ENCODE measurements at places on chromosomes 13 and 19.

DNA sequence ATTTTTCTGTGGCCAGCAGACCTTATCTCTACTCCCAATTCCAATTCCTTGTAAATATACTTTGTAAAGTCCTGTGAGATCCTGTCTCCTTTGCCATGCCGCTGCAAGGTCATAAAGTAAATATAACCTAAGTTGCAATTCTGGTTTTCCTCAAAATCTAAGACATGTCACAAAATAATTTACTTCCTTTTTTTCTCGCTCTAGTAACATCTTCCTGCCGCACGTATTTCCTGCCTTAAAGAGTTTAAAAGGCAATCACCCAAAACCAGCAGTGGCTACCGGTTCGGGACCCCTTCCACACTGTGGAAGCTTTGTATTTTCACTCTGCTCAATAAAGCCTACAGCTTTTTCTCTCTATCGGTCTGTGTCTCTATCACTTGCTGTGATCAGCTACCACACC, 832.0 kb upstream of the SLITRK5 start:
- no peak for DNase-seq

- no peak for DNase-seq
These were observed 10.7 kb upstream of the SHKBP1 start for GRCh38 chr19:40565910-40566495.

- no peak for DNase-seq
These were observed 169.8 kb downstream of the SUCLA2 start for GRCh38 chr13:47831265-47831664.

DNA sequence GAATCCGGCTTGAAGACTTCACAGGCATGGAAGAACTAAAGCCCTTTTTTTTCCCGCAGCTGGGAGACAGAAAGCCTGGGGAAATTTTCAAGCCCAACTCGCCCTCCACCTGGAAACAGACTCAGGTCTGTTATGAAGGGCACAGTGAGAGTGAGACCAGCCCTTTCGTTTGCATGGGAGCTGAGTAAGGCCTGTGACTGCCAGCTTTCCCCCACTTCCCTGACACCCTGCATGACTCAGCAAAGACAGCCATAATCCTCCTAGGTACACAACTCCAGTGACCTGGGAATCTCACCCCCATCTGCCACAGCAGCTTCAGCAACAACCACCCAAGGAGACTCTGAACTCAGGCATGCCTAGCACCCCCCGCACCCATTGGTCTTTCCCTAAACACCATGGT, 87.6 kb upstream of the ZNF91 start:
- no peak for DNase-seq

- DNase-seq: peak; percentile 52
These were observed 25.1 kb downstream of the TMEM161A start for GRCh38 chr19:19113040-19113626.

GRCh38 chr13:108227651-108228272, 9.6 kb downstream of the ABHD13 start:
- DNase-seq: peak; percentile 73

DNA sequence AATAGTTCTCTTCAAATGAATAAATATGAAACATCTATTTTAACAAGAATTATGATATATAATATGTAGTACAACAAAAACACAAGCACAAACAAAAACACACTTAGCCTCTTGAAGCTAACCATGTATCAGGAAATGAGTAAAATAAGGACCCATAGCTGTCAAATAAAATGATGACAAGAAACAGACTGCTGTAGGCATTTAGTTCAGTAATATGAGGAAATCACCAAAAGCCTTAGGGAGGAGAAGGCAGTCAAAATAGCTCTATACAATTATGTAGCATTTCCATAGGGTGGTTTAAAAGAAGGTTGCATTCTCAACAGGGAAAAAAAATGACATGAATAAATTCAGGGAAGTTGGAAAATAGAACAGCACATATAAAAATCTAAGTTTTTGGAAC, 163.4 kb downstream of the PCDH20 start:
- DNase-seq: no peak

DNA sequence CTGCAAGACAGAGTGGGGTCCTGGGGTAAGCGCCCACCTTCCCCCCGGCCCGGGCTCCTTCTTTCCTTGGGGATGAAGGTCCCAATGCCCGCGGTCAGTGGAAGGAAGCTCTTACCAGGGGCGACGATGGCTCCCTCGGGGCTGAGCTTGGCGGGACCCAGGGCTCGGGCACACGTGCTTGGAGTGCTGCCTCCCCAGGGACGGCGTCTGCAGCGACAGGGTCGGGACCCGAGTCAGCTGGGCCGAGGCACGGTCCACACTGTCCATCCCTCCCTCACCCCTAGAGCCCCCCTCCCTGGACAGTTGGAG, 3.5 kb downstream of the JSRP1 start:
- DNase-seq: no peak

- no peak for DNase-seq
These were observed 738.2 kb downstream of the GPC5 start for GRCh38 chr13:92136449-92137155.

DNA sequence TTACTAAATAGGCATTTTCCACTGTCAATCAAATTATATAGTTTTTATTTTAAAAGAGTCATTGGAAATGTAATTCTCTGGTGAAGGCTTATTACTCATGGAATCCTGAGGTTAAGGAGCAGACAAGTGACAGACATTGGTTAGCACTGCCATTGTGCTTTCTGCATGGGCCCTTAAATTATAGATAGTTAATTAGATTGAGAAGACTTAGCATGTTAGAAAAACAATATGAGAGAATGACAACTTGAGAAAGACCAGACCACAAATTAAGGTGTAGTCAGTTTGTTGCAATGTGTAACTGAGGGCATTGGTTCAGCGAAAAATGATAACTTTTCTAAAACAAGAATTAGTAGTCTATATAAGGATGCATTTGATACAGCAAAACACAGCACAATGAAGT, 195.5 kb downstream of the SLITRK6 start:
- no peak for DNase-seq

- no peak for DNase-seq
These were observed 2.1 kb downstream of the UNC13A start for GRCh38 chr19:17686023-17686521.

- DNase-seq: peak; percentile 67
These were observed 17.2 kb downstream of the RASA3 start for GRCh38 chr13:114115191-114115671.

DNA sequence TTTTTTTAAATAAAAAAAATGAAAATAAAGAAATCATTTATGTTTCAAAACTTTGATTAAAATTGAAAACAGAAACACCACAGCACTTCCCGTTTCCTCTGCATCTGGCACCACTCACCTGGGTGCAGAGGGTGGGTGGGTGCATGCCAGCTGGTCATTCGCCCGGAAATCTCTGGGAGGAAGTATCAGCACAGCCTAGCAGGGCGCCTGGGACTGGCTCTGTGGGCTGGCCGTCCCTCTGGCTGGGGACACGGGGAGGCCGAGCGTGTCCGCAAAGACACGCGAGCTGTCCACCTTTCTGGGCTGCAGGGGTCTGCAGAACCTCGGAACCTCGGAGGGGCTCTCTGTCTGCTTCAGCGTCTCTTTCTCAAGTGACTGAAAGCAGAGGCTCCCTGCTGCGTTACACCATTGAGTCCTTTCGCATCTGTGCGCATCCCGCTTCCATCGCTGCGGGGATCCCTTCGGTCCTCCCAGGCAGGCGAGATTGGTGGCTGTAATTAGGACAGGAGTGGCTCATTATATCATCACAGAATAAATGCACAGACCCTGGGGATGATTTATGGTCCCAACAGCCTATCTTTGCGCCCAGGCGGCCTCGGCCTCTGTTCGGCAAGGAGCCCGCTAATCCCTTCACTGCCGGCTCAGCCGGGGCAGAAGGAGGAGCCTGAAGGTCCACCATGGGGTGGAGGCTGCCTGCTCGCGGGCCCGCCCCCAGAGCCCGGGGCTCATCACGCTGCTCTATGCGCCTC, 17.2 kb downstream of the CRTC1 start:
- DNase-seq: peak; percentile 21

- DNase-seq: peak; percentile 74
These were observed 15.4 kb downstream of the FCHO1 start for GRCh38 chr19:17766543-17767131.

DNA sequence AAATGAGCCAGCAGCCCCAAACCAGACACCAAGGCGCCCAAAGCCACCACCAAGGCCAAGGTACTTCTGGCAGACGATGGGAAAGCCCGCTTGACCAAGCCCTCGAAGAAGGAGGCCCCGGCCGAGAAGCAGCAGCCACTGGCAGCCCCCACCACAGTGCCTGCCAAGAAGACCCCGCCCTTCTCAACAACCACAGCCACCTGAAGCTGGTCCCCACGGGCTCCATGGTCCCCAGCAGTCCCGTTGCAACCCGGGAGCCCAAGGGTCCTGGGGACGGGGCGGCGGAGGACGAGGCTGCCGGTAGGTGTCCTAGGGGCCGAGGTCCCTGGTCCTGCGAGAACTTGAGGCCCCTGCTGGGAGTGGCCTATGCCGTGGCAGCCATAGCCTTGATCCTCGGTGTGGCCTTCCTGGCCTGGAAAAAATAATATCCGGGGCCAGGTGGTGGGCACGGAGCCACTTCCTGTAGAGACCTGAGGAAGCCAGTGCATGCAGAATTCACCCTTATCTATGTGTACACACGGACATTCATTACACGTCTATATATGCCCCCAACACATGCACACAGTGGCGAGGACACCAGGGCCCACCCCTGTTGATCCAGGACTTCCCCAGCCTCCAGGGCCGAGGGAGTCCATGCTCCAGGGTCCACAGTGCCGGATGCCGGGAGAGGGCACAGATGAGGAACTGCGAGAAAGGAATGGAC, 13.8 kb downstream of the C1QTNF9 start:
- no peak for DNase-seq

DNA sequence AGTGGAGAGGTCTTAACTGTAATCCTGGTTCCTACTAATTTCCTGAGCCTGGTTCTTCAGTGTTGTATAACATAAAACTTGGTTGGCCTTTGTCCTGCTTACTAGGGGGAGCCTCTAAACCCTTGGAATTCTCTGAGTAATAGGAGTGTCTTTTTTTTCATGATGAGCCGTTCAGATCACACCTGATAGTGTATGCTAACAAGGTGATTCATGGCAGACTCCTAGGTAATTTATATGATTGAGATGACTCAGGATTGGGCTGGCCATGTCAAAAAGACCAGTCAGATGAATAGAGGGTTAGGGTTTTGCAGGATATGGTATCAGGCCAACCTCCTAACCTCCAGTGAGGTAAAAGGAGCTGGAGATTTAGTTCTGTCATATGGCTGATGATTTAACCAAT, 135.8 kb upstream of the KLF12 start:
- no peak for DNase-seq

DNA sequence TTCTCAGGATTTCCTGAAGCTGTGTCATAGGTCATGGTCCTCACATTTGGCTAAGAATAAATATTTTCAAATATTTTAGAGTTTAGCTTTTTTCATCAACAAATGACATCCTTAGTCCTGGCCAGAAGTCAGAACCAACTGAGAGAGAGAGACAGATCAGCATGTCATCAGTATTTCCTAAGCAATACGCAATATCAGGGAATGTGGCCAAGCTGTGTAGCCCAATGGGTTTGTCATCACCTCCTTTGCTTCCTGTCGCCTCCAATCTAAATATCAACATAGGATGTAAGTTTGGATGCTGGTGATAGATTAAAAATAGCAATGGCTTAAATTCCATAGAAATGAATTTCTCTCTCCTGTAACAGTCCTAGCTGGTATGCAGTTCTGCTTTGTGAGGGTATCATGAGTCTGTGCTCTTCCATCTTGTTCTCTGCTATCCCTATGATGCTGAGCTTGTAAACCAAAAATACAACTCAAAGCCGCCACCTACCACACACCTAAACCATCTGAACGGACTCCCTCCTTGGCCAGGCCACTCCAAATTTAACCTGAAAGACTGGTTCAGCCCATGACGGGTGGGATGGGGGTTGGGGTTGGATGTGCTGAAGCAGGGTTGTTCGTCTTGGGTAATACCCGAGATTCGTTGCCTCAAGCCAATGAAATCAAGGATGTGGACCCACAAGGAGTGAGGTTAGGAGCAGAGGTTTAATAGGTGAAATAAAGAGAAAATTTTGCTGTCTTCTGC, 10.0 kb upstream of the IGSF23 start:
- DNase-seq: no peak

DNA sequence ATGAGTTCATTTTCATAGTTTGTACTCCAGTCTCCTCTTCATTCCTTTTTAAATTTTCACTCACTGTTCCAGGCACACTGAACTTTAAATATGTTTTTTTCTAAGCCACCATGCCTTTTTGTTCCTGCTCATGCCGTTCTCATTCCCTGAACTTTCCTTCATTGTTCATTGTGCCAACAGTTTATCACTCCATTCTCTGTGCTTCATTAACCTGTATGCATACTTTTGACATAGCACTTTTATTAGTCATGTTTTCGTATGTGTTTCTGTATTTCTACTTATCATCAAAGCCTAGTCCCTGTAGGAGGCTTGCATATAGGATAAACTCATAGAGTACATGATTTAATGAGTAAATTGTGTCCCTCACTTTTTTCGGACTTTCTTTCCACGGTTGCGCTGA, 65.3 kb downstream of the PCDH20 start:
- no peak for DNase-seq

DNA sequence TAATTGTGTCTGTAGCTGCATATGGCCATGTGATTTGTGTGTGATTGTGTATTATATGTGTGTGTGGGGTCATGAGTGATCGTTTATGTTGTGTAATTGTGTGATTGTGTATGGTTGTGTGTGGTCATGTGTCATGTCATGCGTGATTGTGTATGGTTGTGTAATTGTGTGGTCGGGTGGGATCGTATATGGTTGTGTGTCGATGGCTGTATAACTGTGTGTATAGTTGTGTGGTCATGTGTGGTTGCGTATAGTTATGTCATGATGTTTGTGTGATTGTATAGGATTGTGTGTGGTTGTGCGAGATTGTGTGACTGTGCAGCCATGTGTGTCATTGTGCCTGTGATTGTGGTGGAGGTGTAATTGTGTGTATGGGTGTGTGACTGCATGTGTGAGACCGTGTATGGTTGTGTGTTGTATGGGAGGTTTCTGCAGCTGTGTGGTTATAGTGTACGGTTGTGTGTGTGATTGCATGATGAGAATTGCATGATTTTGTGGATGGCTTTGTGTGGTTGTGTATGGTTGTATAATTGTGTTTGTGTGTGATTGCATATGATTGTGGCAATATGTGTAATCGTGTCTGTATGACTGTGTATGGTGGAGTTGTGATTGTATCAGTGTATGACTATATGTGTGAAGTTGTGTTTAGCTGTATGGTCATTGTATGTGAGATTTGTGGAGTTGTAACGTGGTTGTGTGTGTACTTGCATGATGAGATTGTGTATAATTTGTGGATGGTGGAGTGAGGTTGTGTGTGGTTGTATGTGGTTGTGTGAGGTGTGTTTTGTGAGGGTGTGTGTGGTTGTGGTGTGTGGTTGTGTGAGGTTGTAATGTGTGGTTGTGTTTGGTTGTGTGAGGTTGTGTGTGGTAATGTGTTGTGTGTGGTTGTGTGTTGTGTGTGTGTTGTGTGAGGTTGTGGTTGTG, 2.2 kb downstream of the TMPRSS9 start:
- DNase-seq: no peak

DNA sequence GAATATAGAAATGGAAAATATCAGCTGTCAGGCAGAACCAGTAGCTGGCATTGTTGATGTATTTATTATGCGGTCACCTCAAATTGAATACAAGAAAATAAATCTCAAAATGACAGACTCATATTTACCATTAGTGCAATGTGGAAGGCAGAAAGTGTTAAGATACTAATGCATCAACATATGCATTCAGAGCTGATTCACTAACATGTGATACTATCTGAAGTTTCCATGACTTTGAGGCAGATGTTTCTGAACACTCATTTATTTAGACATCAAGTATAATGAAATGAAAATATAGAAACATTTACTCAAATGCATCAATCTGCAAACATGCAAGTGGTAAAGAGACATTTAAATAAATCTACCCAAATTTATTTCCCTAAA, 474.2 kb upstream of the SLC10A2 start:
- no peak for DNase-seq

- no peak for DNase-seq
These were observed 52.0 kb downstream of the DCT start for GRCh38 chr13:94427313-94427953.

- DNase-seq: no peak
These were observed 22.8 kb downstream of the COL4A2 start for GRCh38 chr13:110329798-110330461.

Measured in Kasumi-1 (cell line).